Kidney (tissue), 22 donors: ENCODE measurements at places on chromosomes 12 and 14.

DNA sequence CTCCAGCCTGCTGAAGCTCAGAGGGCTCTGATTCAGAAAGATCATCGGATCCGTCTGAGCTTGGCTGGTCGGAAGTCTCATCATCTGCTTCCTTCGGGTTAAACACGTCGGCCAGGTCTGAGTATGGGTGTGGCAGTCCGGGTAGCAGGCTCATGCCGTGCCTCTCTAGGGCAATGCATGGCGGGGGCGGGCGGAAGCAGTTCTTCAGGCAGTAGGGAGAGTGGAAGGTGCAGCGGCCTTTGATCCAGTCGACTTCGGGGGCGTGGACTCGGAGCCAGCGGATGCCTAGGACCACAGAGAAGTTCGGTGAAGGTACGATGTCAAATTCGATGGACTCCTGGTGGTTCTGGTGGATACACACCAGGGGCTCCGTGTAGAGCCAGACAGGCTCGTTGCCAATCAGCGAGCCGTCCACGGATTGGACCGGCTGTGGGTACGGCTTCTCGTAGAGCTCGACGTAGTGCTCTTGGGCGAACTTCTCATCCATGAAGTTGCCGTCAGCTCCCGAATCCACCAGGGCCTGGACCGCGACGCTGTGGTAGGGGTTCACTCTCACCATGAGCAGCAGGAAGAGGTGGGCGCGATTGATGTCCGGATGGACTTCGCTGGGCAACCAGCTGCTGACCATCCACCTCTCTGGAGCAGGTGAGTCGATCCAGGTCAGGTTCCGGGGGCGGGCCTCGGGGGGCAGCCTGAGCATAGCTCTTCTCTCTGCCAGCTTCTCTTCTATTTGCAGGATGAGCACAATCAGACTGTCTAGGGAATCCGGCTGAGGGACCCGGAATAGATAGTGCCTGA, 20.3 kb downstream of the RTL1 start:
- DNase-seq, result peak; percentile 55

DNA sequence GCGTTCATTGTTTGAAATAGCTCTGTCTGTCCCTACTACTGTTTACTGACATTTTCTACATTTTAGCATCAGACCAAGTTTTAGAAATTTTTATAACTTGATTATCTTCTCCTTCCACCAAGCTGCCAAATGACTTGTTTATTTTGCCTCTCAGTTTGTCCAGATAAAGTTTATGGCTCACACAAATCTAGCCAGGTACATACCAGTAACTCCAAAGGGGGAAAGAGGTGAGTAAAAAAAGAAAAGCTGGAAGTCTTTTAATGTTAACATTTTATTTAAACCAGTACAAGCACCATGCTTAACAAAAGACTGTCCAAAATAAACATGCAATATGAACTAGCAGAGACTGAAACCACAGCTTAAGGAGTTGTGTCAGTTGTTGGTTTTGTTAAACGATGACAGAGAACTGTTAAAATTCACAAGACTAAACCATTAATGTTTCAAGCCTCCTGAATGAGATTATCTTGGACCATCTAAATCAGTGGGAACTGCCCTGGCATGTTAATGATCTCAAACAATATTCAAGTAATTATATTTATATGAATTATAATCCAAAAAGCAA, 14.5 kb downstream of the GMFB start:
- DNase-seq, result no peak

- no peak for DNase-seq
These were observed 99.2 kb downstream of the PRICKLE1 start for GRCh38 chr12:42490261-42490842.

GRCh38 chr14:52119030-52119429, 50.2 kb upstream of the NID2 start:
- no peak for DNase-seq

DNA sequence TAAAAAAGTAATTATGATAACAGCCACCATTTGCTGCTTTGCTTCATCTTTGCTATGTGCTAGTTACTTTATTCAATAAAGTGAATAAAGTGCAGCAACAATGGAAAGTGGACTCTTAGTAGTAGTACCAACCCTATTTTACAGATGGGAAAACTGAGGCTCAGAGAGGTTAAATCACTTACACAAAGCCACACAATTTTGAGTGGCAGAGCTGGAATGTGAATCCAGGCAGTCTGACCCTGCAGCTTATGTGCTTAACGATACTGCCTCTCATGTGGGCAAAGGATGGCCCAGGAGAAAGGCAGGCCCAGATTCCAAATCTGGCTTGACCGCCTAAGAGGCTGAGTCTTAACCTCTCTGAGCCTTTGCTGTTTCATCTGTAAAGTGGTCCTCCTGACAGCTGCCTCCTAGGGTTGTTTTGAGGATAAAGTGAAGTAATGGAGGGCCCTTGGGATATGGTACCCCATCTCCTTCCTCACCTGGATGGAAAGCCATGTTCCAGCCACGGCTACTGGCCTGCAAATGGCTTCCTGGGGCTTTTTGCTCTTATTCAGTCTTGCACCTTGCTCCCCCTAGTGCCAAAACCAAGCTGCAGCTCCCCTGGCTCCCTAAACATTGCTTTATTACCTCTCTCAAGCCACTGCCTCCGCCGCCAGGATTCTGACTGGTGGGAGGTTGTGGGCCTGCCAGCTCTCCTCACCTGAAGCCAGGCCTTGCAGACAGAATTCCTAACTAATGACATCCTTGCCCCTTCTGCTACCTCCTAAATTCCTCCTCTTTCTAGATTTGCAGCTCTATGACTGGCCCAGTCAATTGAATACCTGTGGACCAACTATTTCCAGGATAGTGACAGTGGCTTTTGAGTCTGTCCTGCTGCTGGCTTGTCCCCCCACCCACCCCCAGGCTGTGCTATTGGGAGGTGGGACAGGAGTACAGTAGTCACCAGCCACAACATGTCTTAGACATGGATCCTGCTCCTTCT, 283.3 kb upstream of the PWP1 start:
- peak; percentile 77 for DNase-seq

DNA sequence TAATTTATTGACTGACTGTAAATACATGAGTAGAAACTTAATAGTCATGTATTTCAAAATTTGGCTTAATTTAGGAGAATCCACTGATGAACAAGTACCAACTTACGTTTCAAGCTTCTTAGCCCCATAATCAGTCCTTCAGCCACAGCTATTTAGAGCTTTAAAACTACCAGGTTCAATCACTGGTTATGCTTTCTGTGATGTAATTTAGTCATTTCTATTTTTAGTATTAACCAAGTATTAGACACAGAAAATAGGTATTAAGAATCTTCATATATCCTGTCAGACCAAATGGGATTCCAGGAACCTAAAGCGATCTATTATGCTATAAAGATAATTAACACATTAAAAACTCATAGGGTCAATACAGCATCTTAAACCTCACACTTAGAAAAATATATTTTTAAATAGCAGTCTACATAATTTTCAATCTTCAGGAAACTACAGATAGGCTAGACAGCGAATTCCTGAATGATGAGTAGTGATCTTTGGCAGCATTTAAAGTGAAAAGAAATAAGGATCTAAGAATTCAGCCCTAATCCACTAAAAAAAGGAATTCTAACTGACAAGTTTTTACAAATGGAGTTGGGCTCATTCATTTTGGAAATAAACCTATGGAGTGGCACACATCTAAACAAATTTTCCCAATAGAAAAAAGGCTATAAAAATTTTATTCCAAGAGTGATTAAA, 51.5 kb downstream of the ZC3H14 start:
- no peak for DNase-seq

DNA sequence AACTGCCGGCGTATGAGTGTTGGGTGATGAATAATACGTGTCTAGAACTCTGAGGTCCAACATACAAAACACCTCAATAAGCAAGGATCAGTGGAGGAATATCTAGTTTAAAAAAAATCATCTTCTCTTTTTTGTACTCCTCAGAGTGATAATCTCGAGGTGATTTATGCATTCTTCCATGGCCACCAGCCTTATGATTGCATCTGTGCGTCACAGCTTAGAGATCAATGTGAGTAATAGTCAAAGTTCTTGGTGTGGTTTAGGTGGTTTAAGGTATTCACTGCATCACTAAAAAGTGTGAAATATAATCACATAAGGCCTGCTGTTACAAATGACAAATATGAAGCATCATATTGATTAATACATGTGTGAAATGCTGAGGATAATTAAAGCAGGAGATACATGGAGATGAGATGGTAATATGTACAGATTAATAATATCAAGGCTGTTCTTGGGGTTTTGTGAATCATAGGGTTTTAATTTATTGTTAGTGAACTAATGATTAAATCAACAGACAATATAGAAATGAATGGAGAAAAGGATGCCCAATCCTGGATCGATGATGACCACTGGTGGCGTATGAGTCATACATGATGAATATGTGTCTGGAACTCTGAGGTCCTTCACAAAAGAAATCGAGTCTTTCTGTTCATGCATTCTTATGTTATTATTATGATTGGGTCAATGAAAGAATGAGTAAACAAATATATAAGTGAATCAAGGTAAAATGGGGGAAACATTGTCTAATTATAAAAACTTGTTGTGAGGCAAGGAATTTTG, 68.8 kb upstream of the RTL1 start:
- DNase-seq, result no peak

DNA sequence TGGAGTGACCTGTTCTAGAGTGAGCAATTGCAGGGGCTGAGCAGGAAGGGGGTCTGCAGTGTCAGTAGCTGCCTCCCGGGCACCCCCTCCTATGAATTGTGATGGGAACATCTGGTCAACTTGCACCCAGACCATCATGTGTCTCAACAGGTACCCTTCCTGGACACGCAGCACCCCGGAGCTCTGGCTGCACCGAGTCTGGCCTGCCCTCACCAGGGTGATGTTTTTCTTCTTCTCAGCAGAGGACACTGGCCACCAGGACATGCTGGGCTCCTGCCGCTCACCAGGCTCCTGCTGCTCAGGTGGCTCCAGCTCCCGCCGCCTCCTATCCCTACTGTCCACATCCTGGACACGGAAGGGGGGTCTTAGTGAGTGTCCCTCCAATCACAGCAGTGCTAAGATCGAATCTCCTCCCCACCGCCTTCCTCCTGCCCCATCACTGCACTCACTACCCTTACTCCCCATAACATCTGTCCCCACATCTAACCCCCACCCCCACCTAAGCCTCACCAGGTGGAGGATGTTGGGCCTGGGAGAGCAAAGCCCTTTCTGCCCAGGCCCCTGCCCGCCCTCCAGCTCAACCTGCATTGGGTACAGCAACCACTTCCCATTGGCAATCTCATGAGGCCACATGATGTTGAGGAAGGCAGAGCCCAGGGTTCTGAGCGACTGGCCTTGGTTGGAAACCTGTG, 14.9 kb downstream of the ITGA7 start:
- no peak for DNase-seq
